Frontal cortex (tissue), 4 donors: ENCODE measurements at places on chromosomes 6 and 20. TPM values are rescaled to one million over a fixed set of nuclear protein-coding genes. Genes with fewer than 3 reads are reported as not detected.

GRCh38 chr20:10915815-10916214 lies 242.0 kb upstream of the JAG1 start:
- no peak for DNase-seq

GRCh38 chr6:31732029-31732428 lies 2.9 kb upstream of the DDAH2 start:
- DNase-seq, result no peak

SIRPB2 gene
- 0.82 TPM for total RNA-seq

DNA sequence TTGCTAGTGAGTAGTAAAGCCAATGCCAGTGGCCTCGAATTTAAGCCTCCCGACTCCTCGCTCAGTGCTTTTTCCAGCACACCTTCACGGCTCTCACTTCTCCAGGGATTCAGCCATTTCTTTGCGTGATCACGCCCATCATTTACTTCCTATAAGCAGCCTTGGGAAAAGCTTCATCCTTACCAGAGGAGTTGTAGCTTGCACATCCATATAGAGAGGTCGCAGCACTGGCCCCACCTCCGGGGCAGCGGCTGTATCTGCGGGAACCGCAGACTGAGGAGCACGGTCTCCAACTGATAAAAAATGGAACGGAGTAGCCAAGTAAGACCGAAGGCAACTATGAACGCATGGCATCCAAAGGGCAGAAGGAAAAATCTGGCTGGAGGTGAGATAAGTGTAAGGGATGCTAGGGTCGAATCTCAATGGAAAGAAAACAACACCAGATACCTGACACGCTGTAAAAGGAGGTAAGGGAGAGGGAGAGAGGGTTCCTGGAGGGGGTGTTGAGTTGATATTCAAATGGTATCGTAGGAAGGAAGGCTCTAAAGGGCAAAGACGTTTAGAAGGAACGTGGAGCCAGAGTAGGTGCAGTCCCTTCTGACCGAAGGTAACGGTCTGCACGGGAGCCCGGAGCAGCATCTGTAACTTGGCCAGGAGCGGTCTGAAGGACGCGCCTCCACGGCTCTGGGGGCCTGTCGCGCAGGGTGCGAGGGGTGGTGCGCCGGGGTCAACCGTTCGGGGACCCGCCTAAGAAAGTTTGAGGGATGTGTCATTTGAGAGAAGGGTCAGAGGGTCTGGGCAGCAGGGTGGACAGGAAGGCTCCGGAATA lies 640 bp downstream of the NFS1 start:
- no peak for DNase-seq

DNA sequence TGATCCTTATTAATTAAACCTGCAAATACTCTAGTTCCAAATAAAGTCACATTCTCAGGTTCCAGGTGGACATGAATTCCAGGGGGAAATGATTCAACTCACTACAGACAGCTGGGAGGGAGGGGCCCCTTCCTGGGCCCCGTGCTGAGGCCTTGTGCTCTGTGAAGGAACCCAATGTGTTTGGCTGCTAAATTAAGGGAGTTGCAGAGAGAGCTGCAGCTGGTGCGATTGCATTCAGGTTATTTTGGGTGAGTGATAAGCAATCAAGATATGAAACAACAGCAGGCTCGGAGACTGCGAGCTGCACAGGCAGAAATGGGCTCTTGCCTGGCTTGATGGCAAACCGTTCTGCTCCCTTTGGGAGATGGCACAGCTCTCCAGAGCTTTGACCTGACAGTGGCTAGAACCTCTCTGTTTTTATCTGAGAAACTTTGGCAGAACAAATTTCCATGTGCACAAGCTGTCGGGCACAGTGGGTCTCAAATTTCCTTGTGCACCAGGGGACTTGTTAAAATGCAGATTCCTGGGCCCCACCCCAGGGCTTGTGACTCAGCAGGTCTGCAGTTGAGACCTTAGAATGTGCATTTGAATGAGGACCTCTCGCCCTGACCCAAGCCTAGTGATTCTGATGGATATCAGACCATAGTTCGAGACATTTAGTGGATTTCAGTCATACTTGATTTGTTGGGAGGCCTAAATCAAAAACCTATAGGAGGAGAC lies 9.8 kb downstream of the MAPK13 start:
- no peak for DNase-seq
